ENCODE measurements at places on chromosomes 5 and 9. TPM values are rescaled to one million over a fixed set of nuclear protein-coding genes. Genes with fewer than 3 reads are reported as not detected.
A peak's percentile ranks its signal among the peaks of the same experiment; 100 is the strongest.

GRCh38 chr5:159286420-159287035 lies 23.4 kb downstream of the UBLCP1 start:
- H3K36me3 ChIP-seq: peaks cover 3% of the 10 kb centered on the region
- H3K27me3 ChIP-seq: no peaks in the 10 kb centered on the region
- H3K4me1 ChIP-seq: no peaks in the 10 kb centered on the region
- H3K27ac ChIP-seq: no peak overlapping the region
- DNase-seq: no peak
- H3K4me3 ChIP-seq: no peak overlapping the region

DNA sequence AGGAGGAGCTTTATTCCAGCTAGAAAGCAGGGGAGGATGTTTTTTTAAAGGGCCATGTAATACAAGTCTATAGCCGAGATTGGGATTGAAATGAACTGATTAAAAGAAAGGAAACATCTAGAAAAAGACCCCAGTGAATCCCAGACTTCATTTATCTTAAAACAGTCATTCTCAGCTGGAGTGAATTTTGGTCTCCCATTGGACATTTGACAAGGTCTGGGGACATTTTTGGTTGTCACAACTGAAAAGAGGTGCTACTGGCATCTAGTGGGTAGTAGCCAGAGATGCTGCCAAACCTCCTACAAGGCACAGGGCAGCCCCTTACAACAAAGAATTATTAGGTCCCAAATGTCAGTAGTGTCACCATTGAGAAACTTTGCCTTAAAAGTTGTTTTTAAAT lies 16.3 kb upstream of the SPINK4 start:
- no peak overlapping the region for H3K27ac ChIP-seq
- H3K36me3 ChIP-seq: no peaks in the 10 kb centered on the region
- no peaks in the 10 kb centered on the region for H3K27me3 ChIP-seq
- H3K4me1 ChIP-seq: no peaks in the 10 kb centered on the region
- no peak overlapping the region for H3K4me3 ChIP-seq

DNA sequence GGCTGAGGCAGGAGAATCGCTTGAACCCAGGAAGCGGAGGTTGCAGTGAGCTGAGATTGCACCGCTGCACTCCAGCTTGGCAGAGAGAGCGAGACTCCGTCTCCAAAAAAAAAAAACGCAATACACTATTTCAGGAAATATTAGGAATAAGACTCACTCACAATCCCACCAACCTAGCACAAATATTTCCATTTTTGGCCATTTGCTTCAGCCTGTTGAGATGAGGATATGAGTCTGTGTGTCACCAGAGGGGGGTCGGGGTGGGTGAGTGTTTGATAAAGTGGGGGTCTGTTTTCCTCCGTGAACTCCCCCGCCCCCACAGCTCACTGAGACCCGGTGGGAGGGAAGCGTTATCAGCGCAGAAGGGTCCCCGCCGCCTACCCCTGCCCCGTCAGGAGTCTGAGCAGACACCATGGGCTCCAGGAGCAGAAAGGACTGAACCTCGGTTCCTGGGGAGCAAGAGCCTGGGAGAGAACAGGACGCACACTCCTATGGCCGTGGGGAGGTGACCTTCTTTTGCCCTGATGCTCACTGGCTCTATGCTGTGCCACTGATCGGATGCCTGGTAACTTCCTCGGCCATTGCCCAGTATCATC lies 153.8 kb upstream of the PHYKPL start:
- no peak overlapping the region for H3K4me3 ChIP-seq
- peak; percentile 55 for DNase-seq
- H3K27ac ChIP-seq: no peak overlapping the region
- H3K4me1 ChIP-seq: no peaks in the 10 kb centered on the region

The CYLC2 gene
- not detected for total RNA-seq

The SPATA31A7 gene
- not detected for total RNA-seq

DNA sequence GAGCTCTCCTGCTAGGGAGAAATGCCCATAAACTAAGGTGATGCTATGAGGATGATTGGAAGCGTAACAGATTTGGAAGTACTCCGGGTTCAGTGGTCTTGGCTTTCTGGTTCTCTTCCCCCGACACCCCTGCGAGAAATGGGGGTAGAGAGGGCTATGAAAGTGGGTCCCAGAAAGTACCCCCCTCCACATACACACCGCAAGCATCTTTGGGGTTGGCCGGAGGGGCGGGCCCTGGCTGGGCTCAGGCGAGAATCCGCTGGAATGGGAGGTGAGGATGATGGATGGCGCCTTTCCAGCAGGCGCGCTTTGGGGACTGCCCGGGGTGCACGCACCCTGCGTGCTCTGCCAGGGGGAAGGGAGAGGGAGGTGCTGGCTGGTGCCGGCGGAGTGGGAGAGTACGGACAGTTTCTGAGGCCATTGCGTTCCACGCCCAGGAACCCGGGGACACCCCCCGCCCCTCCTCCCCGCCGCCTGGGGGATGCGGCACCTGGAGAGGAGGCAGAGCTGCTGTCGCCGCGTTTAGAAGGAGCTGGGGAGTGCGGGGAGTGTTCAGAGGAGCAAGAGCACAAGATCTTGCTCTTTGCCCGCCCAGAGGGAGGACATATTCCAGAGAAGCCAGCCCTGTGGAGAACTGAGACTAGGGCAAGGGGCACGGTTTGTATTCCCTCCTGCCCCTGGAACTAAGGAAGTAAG lies 1.9 kb downstream of the PCSK5 start:
- H3K27ac ChIP-seq: peak overlapping the region; percentile 24
- peaks cover 10% of the 10 kb centered on the region for H3K4me1 ChIP-seq
- DNase-seq: peak; percentile 79

- H3K4me1 ChIP-seq: no peaks in the 10 kb centered on the region
- no peaks in the 10 kb centered on the region for H3K36me3 ChIP-seq
- no peak overlapping the region for H3K4me3 ChIP-seq
- no peak overlapping the region for H3K27ac ChIP-seq
Observed at GRCh38 chr5:146283344-146283761, 55.3 kb upstream of the POU4F3 start.

GRCh38 chr9:81549500-81550206 lies 139.7 kb downstream of the TLE1 start:
- no peaks in the 10 kb centered on the region for H3K27me3 ChIP-seq
- H3K36me3 ChIP-seq: no peaks in the 10 kb centered on the region

DNA sequence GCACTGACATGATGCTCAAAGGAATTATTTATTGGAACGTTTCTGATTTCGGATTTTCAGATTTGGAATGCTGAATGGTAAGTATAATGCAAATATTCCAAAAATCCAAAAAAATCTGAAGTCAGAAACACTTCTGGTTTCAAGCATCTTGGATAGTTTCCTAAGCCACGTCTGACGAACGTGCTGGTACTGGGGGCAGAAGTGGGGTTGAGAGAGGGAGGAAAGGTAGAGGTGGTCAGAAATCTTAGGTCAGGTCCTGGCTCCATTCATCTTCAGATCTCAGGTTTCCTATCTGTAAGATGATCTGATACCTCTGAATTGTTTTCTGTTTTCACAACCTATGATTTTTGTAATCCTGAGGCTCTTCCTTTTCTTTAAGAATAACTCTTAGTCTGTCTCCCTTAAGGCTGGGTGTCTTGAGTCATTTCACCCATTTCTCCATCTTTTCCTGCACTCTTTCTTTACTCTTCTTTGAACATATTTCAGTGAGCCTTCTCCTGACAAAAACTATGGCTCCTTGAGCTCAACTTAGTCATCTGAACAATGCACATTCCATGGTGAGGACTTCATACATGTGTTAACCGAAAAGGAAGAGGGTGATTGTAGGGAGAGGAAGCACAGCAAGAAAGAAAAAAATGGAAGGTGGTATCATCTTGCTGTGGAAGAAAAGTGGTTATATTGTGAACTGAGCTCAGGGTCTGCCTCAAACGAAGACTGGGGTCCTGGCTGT lies 3.3 kb downstream of the SGCD start:
- no peak overlapping the region for H3K27ac ChIP-seq
- no peak overlapping the region for H3K4me3 ChIP-seq
- H3K27me3 ChIP-seq: no peaks in the 10 kb centered on the region
- H3K4me1 ChIP-seq: no peaks in the 10 kb centered on the region
- no peaks in the 10 kb centered on the region for H3K36me3 ChIP-seq

The ENG gene
- 135 TPM for total RNA-seq

The DEPDC1B gene
- total RNA-seq: 0.50 TPM

DNA sequence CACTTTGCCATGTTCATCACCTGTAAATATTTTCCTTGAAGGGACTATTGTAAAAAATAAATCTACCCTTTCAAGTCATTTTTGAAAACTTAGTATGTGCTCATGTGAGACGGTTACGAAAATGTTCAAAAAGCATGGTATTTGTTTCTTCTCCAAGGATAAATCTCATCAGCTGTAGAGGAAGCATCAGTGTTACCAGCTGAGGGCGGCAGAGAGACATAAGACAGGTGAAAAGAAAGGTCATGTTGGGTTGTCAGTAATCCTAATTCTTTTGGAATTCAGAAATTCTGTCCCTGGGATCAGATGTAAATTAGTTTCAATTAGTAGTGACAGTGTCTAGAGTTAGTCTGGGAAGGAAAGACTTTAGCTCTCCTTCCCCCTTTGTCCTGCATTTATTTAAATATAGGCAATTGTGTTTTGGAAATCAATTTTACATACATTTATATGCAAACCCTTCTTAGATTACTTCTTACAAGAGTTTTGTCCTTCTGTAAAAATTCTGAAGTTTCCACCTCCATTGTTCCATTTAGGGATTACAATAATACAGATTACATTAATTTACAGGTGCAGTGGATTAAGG lies 791.9 kb upstream of the CDH6 start:
- H3K36me3 ChIP-seq: no peaks in the 10 kb centered on the region
- H3K4me1 ChIP-seq: no peaks in the 10 kb centered on the region
- no peak overlapping the region for H3K27ac ChIP-seq
- no peaks in the 10 kb centered on the region for H3K27me3 ChIP-seq

The EIF4E1B gene
- not detected for total RNA-seq

DNA sequence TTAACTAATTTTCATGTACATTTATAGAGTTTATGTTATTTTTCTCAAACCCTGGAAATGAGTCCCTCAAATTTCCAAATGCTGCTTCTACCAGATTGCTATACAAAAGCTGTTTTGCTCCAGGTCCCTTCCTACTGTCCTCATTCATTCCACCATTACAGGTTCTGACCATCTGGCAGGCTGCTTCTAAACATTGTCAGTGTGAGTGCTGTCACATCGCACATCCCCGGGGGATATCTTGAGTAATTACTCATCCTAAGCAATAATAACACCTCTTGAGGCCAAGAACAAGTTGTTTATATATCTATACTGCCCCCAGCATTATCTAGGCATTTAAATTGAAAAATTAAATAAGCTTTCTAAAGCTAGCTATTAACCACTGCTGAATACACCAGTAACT lies 1675.3 kb upstream of the CDH6 start:
- no peaks in the 10 kb centered on the region for H3K27me3 ChIP-seq
- DNase-seq: no peak
- H3K27ac ChIP-seq: no peak overlapping the region
- H3K36me3 ChIP-seq: no peaks in the 10 kb centered on the region
- H3K4me1 ChIP-seq: no peaks in the 10 kb centered on the region

The GPR150 gene
- total RNA-seq: 0.16 TPM

GRCh38 chr9:99368341-99369326 lies 146.6 kb downstream of the SEC61B start:
- H3K4me1 ChIP-seq: peaks cover 4% of the 10 kb centered on the region
- DNase-seq: peak; percentile 61
- H3K36me3 ChIP-seq: no peaks in the 10 kb centered on the region
- no peaks in the 10 kb centered on the region for H3K27me3 ChIP-seq
- peak overlapping the region; percentile 12 for H3K4me3 ChIP-seq

DNA sequence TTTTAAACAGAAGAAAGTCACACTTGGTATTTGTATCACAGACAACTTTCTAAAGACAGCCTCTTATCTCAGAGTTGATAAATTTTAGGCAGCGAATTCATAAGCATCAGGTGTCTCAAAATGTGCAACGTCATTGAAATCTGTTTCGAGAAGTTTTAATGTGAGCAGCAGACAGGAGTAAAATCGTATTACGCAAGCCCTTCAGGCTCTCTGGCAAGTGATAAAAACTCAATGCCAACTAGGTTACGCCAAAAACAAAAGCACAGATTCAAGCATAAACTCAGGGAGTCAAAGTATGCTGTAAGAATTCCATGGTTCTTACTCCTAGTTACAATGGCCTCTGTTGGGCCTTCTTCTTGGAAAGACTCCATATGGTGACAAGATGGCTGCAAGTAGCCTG lies 244.7 kb downstream of the SEMA5A start:
- H3K4me1 ChIP-seq: no peaks in the 10 kb centered on the region
- no peak overlapping the region for H3K27ac ChIP-seq
- no peaks in the 10 kb centered on the region for H3K36me3 ChIP-seq
- no peaks in the 10 kb centered on the region for H3K27me3 ChIP-seq
- no peak for DNase-seq
- H3K4me3 ChIP-seq: no peak overlapping the region

DNA sequence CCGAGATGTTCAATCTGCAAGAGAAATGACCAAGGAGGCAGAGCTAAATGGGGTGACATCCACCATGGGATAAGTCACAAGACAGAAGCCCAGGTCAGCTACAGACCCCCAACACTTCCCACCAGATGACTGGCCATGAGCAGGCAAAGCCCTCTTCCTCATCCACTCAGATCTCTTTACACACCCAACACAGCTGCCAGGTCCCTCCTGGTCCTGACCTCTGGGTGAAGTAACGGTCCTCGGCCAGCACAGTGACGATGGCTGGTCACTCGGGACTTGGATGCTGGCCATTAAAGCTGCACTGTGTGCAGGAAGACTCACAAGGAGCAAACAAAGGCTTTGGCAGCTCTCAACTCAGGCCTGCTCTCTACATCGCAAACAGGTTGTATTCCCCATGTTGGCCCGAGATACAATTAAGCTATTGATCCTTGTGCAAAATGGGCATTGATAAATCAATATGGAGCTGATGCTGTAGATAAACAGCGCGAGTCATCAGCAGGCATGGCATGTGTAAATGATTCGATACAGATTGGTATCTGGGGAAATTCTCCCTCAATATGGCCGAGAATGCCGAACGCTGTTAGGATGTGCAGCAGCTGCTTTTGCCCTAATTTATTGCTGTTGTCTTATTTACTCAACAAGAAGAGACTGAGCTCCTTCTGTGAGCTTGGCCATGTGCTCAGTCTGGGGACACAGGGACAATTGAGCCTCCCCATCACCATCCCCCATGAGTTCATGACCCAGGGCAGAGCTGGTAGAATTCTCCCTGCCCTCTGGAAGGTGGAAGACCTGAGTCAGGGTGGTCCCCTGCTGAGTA lies 98.7 kb downstream of the C5orf15 start:
- no peak for DNase-seq
- H3K27ac ChIP-seq: no peak overlapping the region
- H3K4me3 ChIP-seq: peak overlapping the region; percentile 7
- H3K4me1 ChIP-seq: peaks cover 14% of the 10 kb centered on the region

GRCh38 chr9:91420501-91421127 lies 3.0 kb downstream of the NFIL3 start:
- H3K27ac ChIP-seq: no peak overlapping the region
- peak; percentile 55 for DNase-seq
- H3K27me3 ChIP-seq: no peaks in the 10 kb centered on the region
- peaks cover 8% of the 10 kb centered on the region for H3K4me1 ChIP-seq
- no peaks in the 10 kb centered on the region for H3K36me3 ChIP-seq
- H3K4me3 ChIP-seq: peak overlapping the region; percentile 40

Data from kidney (tissue), 22 donors.